ENCODE measurements at places on chromosomes 11 and 22.

- no peak for DNase-seq
These were observed 6.6 kb upstream of the PLAAT4 start for GRCh38 chr11:63530021-63530420.

GRCh38 chr22:37416827-37417226, 10.5 kb downstream of the ELFN2 start:
- no peak for DNase-seq

GRCh38 chr22:26927821-26928220, 270.4 kb downstream of the MIAT start:
- DNase-seq: no peak

GRCh38 chr11:112665291-112665690, 295.9 kb upstream of the NCAM1 start:
- no peak for DNase-seq

DNA sequence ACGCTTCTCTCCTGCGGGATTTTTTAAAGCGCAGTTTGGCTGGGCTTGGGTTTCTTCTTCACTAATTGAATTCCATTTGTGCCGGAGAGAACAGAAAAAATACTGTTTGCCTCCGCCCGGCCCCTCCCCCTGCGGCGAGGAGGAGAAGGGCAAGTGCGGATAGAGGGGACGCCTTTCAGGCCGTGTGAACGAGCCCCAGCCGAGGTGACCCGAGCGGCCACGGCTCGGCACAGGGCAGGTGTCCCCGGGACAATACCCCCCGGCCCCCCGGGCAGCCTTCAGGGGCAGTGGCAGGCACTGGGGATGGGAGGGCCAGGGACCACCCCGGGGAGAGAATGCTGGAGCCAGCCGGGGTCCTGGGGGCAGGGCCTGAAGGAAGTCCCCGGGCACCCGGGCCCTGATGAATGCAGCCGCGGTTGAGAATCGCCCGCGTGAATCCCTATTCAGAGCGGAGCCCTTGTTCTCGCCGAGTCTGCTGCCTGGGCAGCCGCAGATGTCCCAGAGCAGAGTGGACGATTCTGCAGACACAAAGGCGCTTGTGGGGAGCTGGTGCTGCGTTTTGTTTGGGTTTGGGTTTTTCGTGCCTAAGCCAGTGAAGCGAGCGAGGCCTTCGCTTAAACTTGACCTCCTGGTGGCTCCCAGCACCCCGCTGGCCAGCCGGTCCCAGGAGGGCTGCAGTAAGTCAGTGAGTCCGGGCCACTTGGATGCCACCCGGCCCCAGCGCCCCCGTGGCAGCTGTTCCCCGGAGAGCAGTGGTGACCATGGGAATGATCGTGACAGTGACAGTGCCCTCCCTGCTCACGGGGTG, 96.0 kb downstream of the WNT7B start:
- no peak for DNase-seq

- DNase-seq: no peak
These were observed 125.2 kb downstream of the CTTN start for GRCh38 chr11:70523384-70524095.

DNA sequence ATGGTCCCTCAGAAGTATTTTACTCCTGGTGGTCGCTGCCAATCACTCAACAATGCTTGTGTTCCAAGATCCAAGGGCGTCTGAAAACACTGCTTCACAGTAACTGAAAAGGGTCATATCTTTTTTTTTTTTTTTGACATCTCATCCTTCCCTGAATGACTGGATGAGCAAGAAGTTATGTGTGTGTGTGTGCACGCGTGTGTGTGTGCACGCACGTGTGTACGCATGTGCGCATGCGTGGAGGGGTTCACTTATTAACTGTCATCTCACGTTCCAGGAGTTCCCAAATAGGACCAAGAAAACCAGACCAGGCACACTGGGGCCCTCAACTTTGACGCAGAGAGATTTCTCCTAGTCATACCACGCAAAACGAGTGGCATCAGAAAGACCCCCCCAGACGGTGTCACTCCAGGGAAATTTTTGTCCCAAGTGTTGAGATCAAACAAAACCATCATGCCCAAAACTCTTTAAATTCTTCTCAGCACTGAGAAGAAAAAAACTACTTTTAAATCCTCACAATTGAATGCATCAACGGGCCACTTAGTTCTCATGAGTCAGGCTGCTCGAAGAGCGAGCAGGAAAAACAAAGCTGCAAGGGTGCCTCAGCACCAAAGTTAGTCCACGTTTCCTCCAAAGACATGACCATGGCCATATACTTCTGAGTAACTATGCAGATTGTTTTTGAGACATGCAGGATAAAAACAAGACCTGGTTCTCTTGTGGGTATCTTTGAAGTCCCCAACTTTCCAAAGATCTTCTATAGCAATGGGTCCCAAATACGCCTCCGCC, 12.9 kb downstream of the MN1 start:
- no peak for DNase-seq

DNA sequence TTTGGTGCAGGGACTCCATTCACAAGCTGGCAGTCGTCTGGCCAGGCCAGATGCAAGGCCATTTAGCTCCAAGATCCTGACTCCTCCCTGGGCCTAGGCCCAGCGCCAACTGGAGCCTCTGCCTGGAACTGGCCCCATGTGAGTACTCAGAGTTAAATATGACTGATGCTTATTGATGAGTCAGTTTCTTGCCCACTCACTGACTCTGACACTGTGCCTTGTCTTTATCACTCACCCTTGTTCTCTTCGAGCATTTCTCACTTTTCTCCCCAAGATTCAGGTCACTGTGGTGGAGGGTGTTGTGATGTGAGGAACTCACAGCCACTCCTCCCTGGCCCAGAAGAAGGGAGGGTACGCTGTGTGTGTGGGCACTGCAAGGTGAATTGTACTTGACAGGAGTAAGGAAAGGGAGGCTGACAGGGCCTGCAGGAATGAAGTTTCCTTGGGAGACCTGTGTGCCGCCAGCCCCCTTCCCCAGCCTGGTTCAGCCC, 23.2 kb upstream of the ST3GAL4 start:
- DNase-seq: no peak

DNA sequence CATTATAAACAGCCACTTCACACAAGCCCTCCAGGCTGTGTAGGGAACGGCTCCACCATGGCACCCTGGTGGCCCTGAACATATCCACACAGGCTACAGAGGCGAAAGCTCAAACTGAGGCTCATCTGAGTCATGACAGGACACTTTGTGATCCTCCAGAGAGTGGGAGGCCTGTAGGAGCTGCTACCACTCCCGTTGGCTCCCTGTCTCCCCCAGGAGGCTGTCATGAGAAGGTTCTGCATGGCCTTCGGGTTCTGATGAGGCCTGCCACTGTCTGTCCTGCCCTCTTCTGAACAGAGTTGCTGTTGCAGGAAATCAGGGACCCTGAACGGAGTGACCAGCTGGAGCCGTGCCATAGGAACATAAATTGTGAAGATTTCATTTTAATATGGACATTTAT, 23.8 kb upstream of the ALDH3B2 start:
- no peak for DNase-seq

- DNase-seq: no peak
These were observed 480.5 kb downstream of the MIAT start for GRCh38 chr22:27137871-27138337.

- DNase-seq: no peak
These were observed 1176.4 kb upstream of the RAG2 start for GRCh38 chr11:37774441-37774840.

DNA sequence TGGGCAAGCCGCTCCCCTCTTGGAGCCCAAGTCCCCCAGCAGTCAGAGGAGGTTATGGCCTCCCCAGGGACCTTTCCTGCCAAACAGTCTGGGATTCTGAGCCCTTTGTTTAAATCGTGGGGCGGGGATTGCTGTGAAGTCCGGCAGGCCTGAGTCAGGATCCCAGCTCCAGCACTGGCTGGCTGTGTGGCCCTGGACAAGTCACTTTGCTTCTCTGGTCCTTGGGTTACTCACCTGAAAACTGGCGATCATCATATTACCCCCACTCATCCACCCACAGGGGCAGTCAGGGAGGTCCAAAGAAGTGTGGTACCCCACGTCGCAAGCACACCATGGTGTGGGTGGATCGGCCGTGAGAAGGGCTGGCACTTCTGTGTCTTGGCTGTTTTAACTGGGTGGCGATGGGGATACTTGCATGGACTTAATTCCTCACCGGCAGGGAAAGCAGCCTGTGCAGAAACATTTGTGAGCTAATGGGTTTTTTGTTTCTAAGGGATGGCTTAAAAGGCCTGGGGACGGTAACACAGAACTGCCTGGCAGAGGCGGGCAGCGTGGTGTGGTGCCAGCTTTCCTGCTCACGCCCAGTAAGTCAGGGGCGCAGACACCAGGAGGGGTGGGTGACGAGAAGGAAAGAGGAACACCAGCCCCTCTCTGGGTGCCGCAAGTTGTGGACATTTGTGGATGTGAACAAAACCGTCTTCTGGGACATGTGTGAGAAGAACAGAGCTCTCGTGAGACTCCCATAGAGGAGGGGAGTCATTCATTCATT, 31.6 kb upstream of the PRR5 start:
- DNase-seq: no peak

DNA sequence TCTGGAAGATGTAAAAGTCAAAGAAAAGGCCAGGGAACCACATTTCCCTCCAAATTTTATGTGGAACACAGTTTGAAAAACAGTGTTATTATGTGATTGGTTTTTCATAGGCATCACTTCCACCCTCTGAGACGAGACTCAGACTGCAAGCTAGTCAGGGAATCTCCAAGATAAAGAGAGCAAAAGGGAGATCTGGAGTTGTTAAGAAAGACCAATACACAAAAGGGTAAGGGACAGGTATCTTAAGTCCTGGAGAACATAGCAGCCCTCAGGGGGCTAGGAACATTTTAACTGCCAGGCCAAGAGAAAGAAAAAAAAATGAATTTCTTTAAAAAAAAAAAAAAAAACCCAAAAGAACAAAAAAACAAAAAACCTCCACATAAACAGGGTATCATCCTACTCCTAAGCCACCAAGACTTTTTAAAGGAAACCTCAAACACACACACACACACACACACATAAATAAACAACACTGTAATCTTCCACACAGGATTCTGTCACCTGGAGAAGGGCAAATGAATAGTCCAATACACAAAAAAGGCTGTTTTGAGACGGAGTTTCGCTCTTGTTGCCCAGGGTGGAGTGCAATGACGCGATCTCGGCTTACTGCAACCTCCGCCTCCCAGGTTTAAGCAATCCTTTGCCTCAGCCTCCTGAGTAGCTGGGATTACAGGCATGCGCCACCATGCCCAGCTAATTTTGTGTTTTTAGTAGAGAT, 44.5 kb downstream of the CELF1 start:
- no peak for DNase-seq

GRCh38 chr11:36447947-36448346, 62.1 kb downstream of the TRAF6 start:
- no peak for DNase-seq

- no peak for DNase-seq
These were observed 44.2 kb downstream of the MRE11 start for GRCh38 chr11:94449437-94449836.

- no peak for DNase-seq
These were observed 594 bp upstream of the POU2AF1 start for GRCh38 chr11:111379602-111380136.

GRCh38 chr11:119845756-119846155, 116.8 kb upstream of the NECTIN1 start:
- DNase-seq: no peak

GRCh38 chr22:43859621-43860020, 2.7 kb downstream of the SULT4A1 start:
- no peak for DNase-seq

- DNase-seq: no peak
These were observed 626 bp downstream of the FLRT1 start for GRCh38 chr11:64036087-64037026.

- DNase-seq: no peak
These were observed 812 bp upstream of the SMTN start for GRCh38 chr22:31080164-31080847.

GRCh38 chr11:119179983-119180382, 5.3 kb upstream of the NHERF4 start:
- no peak for DNase-seq

- DNase-seq: no peak
These were observed 72.1 kb downstream of the ATXN10 start for GRCh38 chr22:45743687-45744086.

- DNase-seq: no peak
These were observed 305.5 kb upstream of the ISX start for GRCh38 chr22:34760276-34761008.

DNA sequence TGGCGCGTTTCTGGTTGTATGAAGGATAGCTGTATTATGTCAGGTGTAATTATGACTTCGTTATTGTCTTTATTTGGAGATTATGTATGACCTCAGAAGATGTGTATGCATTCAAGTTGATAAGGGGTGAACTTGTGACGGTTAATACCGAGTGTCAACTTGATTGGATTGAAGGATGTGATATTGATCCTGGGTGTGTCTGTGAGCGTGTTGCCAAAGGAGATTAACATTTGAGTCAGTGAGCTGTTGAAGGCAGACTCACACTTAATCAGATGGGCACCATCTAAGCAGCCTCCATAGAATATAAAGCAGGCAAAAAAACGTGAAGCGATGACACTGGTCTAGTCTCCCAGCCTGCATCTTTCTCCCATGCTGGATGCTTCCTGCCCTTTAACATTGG, 15.3 kb upstream of the CD82 start:
- DNase-seq: no peak

DNA sequence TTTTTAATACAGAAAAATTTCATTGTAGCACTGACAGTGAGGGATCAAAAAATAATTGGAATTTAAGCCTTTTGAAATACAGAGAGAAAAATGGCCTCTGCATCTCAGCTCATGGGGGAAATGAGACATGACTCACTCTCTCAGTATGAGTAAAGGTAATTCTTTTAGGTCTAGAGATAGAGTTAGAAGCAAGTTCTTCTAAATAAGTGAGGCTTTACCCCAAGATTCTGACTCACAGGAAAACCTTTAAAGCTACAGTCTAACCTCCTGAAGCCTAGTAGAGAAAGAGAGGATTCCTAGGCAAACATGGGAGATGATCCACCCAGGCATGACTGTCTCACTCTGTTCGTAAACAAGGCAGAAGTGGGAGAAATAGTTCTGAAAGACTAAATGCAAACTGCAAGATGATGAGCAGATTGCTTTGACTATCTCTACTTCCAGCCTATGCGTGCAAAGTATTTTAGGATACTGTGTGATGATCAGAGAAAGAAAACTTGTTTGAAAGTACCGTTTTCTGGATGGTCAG, 1003.3 kb upstream of the CCDC90B start:
- DNase-seq: no peak

DNA sequence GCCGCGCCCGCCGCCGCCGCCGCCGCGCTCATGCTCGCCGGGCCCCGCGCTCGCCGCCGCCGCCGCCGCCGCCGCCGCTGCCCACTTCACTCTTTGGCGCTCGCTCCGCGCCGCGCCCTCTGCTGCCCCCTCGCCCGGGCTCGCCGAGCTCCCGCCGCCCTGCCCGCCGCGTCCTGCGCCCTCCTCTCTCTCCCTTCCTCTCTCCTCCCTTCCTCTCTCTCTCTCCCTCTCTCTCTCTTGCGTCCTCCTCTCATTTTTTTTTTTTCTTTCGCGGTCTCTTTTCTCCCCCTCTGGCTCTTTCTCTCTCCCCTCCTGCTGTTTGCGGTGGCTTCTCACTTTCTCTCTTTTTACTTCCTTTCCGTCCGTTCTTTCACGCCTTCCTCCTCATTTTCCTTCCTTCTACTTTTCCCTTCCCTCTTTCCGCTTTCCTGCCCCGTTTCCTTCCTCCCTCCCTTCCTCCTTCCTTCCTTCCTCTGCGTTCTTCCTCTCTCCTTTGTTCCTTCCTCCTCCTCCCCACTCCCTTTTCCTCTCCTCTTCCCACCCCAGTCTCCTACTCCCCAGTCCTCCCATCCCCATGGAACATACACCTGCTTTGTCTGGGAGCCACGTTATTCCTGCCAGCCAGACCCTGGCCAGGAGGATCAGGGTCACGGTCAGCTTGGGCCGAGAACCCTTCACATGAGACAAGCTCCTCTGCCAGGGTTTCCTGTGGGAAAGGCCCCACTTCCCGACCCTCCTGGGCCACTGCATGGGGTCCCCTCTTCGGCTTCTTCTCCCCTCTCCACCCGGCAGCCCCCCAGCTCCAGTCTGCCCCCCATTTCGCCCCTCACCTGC, 19.3 kb upstream of the SHISAL1 start:
- DNase-seq: no peak
